NCI-H1436 (cell line): ENCODE measurements at places on chromosomes 1 and 21.
A peak's percentile ranks its signal among the peaks of the same experiment; 100 is the strongest.

DNA sequence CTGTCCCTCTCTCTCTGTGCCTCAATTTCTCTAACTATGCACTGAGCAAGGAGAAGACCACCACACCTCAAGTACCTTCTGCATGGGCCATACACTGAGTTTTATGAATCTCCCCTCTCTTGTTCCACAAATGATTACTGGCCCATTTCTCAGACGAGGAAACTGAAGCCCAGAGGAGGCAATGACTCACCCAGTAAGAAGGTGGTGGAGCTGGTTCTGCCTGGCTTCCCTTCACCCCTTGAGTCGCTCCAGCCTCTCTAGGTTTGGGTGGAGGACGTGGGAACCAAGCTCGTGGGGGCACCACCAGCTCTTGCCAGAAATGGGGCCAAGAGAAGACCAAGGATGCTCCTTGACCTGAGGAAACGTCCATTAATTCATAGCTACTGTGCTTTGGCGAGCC, 21.3 kb upstream of the RUNX3 start:
- no peak for DNase-seq

GRCh38 chr1:156055281-156056048, 883 bp downstream of the LAMTOR2 start:
- no peak for DNase-seq

DNA sequence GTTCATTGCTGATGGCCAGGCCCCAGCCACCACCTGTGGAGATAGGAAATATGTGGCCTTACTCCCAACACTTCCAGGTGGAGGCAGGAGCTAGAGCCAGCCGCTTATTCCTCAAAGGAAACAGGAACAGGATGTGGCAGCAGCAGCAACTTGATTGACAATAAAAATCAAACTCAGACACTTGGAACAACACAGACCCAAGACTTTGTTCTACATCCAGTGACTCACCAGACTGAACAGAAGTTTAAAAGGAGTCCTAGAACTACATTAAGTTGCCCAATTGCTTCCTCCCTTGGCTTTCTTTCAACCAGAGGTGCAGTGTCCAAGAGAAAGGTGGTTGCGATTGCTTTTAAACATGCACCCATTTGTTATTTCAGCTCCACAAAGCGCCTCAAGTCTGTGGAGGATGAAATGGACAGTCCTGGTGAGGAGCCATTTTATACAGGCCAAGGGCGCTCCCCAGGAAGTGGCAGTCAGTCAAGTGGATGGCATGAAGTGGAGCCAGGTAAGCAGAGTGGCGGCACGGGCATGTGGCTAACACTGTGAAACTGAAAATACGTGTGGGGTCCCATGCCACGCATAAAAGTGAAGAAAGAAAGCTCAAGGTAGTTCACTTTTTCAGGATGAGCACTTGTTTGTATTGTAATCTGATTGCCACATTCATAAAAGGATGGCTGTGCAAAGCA, 276.6 kb downstream of the NFIA start:
- DNase-seq = no peak

DNA sequence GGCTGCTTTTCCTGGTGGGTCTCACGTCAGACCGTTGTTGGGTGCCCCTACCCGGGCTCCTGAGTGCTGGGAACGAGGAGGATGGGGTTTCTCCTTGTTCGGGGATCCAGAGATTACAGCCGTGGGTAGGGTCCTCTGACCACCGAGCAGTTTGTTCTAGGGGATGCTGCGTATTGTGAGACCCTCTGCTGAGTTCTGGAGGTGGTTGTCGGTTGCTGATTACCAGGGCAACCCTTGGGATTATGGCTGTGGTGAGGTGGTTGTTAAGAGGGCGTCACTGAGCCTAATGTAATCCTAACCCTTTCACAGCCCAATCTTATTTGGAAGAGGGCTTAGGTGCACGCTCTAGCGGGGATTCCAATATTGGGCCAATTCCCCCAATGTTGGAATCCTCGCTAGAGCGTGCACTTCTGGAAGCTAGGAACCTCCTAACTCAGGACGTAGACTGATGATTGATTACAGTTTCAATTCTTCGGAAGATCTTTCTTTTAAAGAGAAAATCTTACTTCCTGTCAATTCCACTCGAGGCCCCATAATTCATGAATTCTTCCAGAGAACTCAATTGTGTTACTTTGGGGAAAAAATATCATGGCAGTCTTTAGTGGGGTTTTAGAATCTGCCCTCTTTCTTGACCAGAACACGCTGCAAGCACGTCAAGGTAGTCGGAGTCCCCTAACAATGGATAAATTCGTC, 483 bp downstream of the TCEANC2 start:
- no peak for DNase-seq

DNA sequence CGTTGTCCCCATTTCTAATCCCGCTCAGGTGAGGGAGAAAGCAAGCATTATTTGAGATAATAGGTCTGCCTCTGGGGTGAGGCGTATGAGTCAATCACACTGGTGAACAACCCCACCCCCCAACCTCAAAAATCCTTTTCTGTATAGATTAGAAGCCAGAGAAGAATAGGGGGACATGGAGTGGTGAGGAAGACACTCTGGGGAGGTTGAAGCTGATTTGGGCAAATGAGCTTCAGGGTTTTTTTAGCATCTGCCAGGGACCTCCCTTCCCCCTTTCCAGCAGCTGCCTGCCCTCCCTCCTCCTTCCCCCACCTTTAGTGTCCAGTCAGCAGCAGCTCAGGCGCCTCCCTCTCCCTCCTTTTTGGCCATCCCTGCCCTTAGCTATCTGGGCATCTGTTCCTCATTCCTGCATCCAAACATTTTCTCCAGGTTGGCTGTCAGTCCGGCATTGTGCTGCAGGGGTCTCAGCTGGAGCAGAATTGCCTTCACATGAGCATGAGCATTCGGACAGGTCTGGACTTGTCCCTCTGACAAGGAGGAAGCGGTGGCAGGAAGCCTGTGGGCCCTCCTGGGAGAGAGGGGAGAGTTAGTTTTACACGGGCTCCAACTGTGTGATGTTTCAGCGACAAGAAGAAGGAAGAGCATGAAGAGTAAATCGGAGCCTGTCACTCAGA, 30.8 kb upstream of the PTGFRN start:
- peak; percentile 40 for DNase-seq

DNA sequence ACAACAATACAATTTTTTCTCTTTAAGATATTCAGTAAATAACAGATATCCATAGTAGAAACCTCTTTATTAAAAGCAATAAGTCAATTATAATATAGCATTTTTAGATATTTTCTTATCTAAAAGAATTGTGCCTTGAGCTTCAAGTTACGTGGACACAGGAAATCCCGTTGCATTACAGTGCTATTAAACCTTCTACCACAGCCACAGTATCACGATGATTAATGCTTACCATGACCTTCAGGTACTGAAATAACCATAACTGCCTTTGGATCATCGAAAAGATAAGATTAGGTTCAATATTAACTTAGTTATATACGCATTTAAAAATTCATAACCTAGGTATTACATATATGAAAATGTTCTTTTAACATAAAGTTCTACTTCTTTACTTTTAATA, 17.9 kb downstream of the B3GALNT2 start:
- no peak for DNase-seq

DNA sequence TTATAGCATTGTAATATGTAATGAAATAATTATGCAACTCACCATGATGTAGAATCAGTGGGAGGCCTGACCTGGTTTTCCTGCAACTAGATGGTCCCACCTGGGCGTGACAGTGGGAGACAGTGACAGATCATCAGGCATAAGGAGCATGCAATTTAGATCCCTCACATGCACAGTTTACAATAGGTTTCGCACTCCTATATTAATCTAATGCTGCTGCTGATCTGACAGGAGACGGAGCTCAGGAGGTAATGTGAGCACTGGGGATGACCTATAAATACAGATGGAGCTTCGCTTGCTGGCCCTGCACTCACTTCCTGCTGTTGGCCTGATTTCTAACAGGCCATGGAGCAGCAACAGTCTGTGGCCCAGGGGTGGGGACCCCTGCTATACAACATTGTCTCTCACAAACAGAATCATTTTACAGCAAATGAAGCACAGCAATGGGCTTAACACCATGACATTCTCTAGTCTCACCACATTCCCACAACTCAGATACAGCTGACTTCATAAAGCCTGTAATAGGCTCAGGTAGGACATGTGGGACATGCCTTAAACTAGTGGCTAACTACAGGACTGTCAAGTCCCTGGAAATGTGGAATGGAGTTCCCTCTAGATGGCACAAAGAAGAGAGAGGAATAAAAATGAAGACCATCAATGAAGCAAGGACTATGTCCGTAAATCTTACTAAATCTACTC, 40.7 kb upstream of the SLC5A9 start:
- DNase-seq = no peak

DNA sequence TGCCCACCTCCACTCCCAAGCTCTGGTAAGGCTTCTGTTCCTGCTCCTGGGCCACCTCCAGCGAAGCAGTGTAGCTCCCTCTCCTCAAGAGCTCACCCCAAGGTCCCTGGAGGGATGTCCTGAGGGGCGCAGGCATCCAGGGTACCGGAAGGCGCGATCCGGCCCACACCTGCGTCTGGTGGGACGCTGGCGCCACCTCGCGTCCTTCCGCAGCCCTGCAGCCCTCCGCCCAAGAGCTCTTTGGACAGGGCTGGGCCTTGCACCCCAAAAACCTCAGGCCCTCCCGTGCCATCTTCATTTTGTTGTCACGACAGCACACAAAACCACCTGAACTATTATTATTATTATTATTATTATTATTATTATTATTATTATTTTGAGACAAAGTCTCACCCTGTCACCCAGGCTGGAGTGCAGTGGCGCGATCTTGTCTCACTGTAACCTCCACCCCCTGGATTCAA, 49.2 kb upstream of the PAX7 start:
- peak; percentile 72 for DNase-seq
